Thoracic aorta (tissue), 2 donors: ENCODE measurements at places on chromosomes 2 and 18. TPM values are rescaled to one million over a fixed set of nuclear protein-coding genes. Genes with fewer than 3 reads are reported as not detected.

DNA sequence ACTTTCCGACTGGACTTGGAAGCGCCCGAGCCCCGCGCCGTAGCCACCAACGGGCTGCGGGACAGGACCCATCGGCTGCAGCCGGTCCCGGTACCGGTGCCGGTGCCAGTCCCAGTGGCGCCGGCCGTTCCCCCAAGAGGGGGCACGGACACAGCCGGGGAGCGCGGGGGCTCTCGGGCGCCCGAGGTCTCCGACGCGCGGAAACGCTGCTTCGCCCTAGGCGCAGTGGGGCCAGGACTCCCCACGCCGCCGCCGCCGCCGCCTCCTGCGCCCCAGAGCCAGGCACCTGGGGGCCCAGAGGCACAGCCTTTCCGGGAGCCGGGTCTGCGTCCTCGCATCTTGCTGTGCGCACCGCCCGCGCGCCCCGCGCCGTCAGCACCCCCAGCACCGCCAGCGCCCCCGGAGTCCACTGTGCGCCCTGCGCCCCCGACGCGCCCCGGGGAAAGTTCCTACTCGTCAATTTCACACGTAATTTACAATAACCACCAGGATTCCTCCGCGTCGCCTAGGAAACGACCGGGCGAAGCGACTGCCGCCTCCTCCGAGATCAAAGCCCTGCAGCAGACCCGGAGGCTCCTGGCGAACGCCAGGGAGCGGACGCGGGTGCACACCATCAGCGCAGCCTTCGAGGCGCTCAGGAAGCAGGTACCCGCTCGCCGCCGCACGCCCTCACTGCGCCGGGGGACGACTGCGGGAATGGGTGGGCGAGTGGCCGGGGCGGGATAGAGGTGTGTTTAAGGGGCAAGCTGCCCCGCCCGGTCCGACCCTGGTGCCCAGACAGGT lies 713 bp downstream of the ATOH8 start:
- H3K4me3 ChIP-seq: peak overlapping the region; percentile 88
- peak overlapping the region; percentile 88 for H3K27ac ChIP-seq
- H3K4me1 ChIP-seq: peaks cover 13% of the 10 kb centered on the region

DNA sequence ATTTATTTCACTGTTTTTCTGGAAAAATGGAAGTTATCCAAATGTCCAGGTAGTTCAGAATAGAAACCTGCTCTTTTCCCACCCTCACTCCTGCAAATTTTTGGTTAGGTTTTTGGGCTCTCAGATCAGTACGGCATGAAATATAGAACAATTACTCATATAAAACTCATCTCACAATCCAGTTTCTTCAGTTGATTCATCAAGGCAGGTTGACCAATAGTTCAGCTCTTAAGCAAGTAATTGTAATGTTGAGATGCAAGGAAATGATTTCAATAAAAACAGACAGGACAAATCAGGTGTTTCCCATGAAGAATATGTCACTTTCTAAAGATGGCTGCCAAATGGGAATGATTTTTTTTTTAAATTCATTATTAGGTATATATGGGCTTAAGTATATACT lies 2.0 kb downstream of the RAB27B start:
- no peak overlapping the region for H3K4me3 ChIP-seq
- no peaks in the 10 kb centered on the region for H3K27me3 ChIP-seq
- H3K4me1 ChIP-seq: peaks cover 11% of the 10 kb centered on the region
- H3K36me3 ChIP-seq: no peaks in the 10 kb centered on the region
- DNase-seq: no peak
- H3K27ac ChIP-seq: no peak overlapping the region

GALR1 gene
- 0.28 TPM for total RNA-seq

DNA sequence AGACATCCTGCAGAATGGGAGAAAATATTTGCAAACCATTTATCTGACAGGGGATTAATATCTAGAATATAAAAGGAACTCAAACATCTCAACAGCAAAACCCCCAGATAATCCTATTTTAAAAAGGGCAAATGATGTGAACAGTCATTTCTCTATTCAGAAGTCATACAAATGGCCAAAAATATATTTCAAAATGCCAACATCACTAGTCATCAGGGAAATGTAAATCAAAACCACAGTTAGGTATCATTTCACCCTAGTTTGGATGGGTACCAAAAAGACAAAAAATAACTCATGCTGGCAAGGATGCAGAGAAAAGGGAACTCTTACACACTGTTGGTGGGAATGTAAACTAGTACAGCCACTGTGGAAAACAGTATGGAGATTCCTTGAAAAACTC lies 70.0 kb downstream of the TBR1 start:
- DNase-seq: no peak
- no peaks in the 10 kb centered on the region for H3K36me3 ChIP-seq
- no peaks in the 10 kb centered on the region for H3K27me3 ChIP-seq
- H3K4me3 ChIP-seq: no peak overlapping the region
- H3K4me1 ChIP-seq: no peaks in the 10 kb centered on the region

TXNDC2 gene
- 8.8 TPM for total RNA-seq

- no peak overlapping the region for H3K4me3 ChIP-seq
- no peak for DNase-seq
- H3K27me3 ChIP-seq: no peaks in the 10 kb centered on the region
- H3K27ac ChIP-seq: no peak overlapping the region
Observed at GRCh38 chr18:59719544-59720181, 22.4 kb upstream of the CCBE1 start.

NDUFV2 gene
- total RNA-seq: 94.9 TPM

PPP1R1C gene
- not detected for total RNA-seq

- DNase-seq: no peak
- no peaks in the 10 kb centered on the region for H3K27me3 ChIP-seq
- no peak overlapping the region for H3K27ac ChIP-seq
- H3K4me1 ChIP-seq: peaks cover 2% of the 10 kb centered on the region
- peaks cover 25% of the 10 kb centered on the region for H3K36me3 ChIP-seq
Observed at GRCh38 chr2:86204458-86204857, 5.2 kb downstream of the MRPL35 start.

GRCh38 chr2:86649119-86649947 lies 25.7 kb upstream of the RNF103 start:
- H3K27me3 ChIP-seq: no peaks in the 10 kb centered on the region
- no peak overlapping the region for H3K4me3 ChIP-seq
- DNase-seq: no peak
- H3K36me3 ChIP-seq: no peaks in the 10 kb centered on the region

TRIB2 gene
- 81.4 TPM for total RNA-seq

CARF gene
- 10.5 TPM for total RNA-seq

- no peak for DNase-seq
- H3K27ac ChIP-seq: no peak overlapping the region
Observed at GRCh38 chr2:112973156-112973555, 4.7 kb upstream of the IL36G start.

GRCh38 chr2:126787289-126787688 lies 111.4 kb upstream of the TEX51 start:
- no peak for DNase-seq
- H3K4me1 ChIP-seq: no peaks in the 10 kb centered on the region
- no peak overlapping the region for H3K27ac ChIP-seq
- no peak overlapping the region for H3K4me3 ChIP-seq
- no peaks in the 10 kb centered on the region for H3K27me3 ChIP-seq

GRCh38 chr2:222576171-222577081 lies 79.5 kb downstream of the FARSB start:
- H3K27ac ChIP-seq: no peak overlapping the region
- no peak for DNase-seq
- peaks cover 15% of the 10 kb centered on the region for H3K4me1 ChIP-seq
- no peak overlapping the region for H3K4me3 ChIP-seq

DNA sequence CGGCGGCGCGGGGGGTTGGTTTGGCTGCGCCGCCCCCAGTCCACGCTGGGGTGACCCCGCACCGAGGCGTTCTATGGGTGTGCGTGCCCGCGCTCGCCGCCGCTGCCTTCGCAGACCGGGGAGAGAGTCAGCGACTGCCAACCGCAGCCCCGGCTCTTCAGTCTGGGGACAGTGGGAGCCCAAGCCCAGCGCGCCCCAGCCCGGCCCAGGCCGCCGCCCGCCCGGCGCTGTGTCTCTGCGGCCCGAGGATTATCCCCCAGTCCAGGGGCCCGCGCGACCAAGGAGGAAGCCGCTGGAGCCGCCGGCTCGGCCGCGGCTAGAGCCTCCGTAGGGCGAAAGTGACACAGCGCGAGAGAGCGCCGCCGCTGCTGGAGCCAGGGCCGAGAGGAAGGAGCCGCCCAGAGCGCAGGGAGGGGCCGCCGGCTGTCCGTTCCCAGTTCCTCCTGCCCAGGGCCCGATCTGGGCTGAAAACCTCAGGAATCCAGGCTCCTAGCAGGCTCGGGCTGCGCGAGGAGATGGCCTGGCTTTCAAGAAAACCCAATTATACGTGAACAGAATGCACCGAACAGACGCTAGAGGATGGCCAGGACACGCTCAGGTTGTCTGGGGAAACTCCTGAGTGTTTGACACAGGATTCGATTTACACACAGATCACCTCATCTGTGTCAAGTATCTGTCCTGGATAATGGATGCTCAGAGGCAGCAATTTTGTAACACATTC lies 2.4 kb downstream of the CTIF start:
- H3K27me3 ChIP-seq: no peaks in the 10 kb centered on the region
- H3K27ac ChIP-seq: peak overlapping the region; percentile 93
- peaks cover 27% of the 10 kb centered on the region for H3K4me1 ChIP-seq
- H3K36me3 ChIP-seq: no peaks in the 10 kb centered on the region

- no peak overlapping the region for H3K4me3 ChIP-seq
- DNase-seq: no peak
- no peaks in the 10 kb centered on the region for H3K36me3 ChIP-seq
- no peaks in the 10 kb centered on the region for H3K4me1 ChIP-seq
Observed at GRCh38 chr2:195648787-195649186, 8.2 kb upstream of the SLC39A10 start.

SETBP1 gene
- 39.3 TPM for total RNA-seq

DNA sequence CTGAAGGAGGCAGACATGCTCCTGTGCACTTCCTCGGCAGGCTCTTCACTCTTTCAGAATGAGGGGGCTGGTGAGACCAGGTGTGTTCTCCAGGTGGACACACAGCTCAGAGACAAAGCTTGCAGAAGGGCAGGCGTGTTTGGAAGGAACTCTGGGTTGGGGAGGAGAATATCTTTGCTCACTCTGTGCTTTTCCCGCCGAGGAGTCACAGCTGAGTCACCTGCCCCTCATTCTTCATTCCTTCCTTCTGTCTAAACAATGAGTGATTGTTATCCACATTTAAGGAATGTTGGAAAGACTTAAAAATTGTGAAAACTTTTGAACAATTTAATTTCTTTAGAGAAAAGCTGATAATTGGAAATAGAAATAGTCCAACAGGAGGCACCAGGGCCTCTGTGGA lies 126.3 kb upstream of the TPO start:
- no peaks in the 10 kb centered on the region for H3K36me3 ChIP-seq
- no peak overlapping the region for H3K4me3 ChIP-seq
- no peaks in the 10 kb centered on the region for H3K27me3 ChIP-seq
- H3K4me1 ChIP-seq: no peaks in the 10 kb centered on the region

- H3K36me3 ChIP-seq: no peaks in the 10 kb centered on the region
- no peaks in the 10 kb centered on the region for H3K27me3 ChIP-seq
- H3K27ac ChIP-seq: no peak overlapping the region
Observed at GRCh38 chr2:104033399-104033798, 820.5 kb upstream of the POU3F3 start.

GRCh38 chr18:48589797-48590519 lies 51.1 kb downstream of the CTIF start:
- peaks cover 52% of the 10 kb centered on the region for H3K4me1 ChIP-seq
- H3K4me3 ChIP-seq: no peak overlapping the region
- H3K36me3 ChIP-seq: no peaks in the 10 kb centered on the region
- H3K27me3 ChIP-seq: no peaks in the 10 kb centered on the region
- peak; percentile 42 for DNase-seq

GRCh38 chr2:187525163-187525900 lies 28.9 kb downstream of the TFPI start:
- H3K4me3 ChIP-seq: no peak overlapping the region
- DNase-seq: no peak
- H3K27me3 ChIP-seq: no peaks in the 10 kb centered on the region
- H3K36me3 ChIP-seq: no peaks in the 10 kb centered on the region
- H3K27ac ChIP-seq: no peak overlapping the region
- peaks cover 17% of the 10 kb centered on the region for H3K4me1 ChIP-seq

- H3K27me3 ChIP-seq: no peaks in the 10 kb centered on the region
- H3K27ac ChIP-seq: peak overlapping the region; percentile 91
- no peak overlapping the region for H3K4me3 ChIP-seq
- DNase-seq: peak; percentile 46
- peaks cover 88% of the 10 kb centered on the region for H3K4me1 ChIP-seq
- H3K36me3 ChIP-seq: no peaks in the 10 kb centered on the region
Observed at GRCh38 chr2:42961385-42961811, 169.0 kb upstream of the HAAO start.

IGFBP2 gene
- total RNA-seq: 2,156 TPM

- no peak overlapping the region for H3K27ac ChIP-seq
- H3K4me1 ChIP-seq: peaks cover 9% of the 10 kb centered on the region
- no peak for DNase-seq
- H3K27me3 ChIP-seq: no peaks in the 10 kb centered on the region
Observed at GRCh38 chr2:218501665-218502064, 66.5 kb downstream of the USP37 start.

- no peak overlapping the region for H3K4me3 ChIP-seq
- no peak for DNase-seq
- H3K27ac ChIP-seq: peak overlapping the region; percentile 21
- no peaks in the 10 kb centered on the region for H3K36me3 ChIP-seq
- H3K4me1 ChIP-seq: peaks cover 14% of the 10 kb centered on the region
Observed at GRCh38 chr2:197097578-197098366, 171.3 kb upstream of the PGAP1 start.

DNA sequence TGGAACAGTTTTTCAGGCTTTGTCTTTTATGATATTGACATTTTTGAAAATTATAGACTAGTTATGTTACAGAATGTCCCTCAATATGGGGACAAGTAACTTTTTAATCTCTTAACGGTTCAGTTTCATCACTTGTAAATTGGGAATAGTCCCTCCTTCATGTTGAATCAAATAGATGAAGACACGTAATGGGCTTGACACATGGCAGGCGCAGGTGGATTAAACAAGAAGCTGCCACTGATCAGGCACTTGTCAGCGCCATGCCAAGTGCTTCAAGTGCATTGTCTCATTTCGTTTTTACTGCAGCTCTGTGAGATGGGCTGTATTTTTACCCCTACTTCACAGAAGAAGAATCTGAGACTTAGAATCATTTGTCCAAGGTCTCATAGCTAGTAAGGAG lies 9.5 kb upstream of the SMAD4 start:
- peaks cover 5% of the 10 kb centered on the region for H3K36me3 ChIP-seq
- DNase-seq: no peak
- H3K27me3 ChIP-seq: no peaks in the 10 kb centered on the region
- no peaks in the 10 kb centered on the region for H3K4me1 ChIP-seq

KHK gene
- total RNA-seq: 2.6 TPM
